ENCODE measurements at places on chromosomes 7 and 10.

- H3K27ac ChIP-seq, result no peak overlapping the region
- no peak for DNase-seq
- H3K4me1 ChIP-seq, result no peaks in the 10 kb centered on the region
- H3K27me3 ChIP-seq, result no peaks in the 10 kb centered on the region
Observed at GRCh38 chr7:116208919-116209318, 1.4 kb upstream of the TES start.

- no peak for DNase-seq
- no peaks in the 10 kb centered on the region for H3K27me3 ChIP-seq
- no peaks in the 10 kb centered on the region for H3K4me1 ChIP-seq
- H3K27ac ChIP-seq, result no peak overlapping the region
- no peaks in the 10 kb centered on the region for H3K36me3 ChIP-seq
- no peak overlapping the region for H3K4me3 ChIP-seq
Observed at GRCh38 chr10:130037169-130037661, 73.1 kb upstream of the EBF3 start.

DNA sequence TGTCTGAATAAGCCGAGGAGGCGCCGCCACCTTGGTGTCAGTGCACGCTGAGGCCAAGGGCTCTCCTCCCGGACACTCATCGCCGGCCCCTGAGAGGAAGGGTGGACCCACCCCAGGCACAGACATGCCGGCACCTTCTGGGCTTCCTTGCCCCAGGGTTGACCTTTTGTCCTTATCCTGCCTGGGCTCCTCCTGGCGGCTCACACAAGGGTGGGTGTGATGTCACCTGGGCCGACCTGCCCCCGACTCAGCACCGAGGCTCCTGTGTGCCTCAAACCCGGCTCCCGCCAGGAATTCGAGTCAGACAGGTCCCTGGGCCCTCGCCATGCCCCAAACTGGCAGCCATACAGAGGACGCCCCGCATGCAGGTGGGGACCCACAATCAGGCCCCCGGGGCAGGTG, 17.7 kb upstream of the CFAP46 start:
- H3K36me3 ChIP-seq, result no peaks in the 10 kb centered on the region
- no peak for DNase-seq
- H3K4me3 ChIP-seq, result no peak overlapping the region
- peaks cover 2% of the 10 kb centered on the region for H3K4me1 ChIP-seq

DNA sequence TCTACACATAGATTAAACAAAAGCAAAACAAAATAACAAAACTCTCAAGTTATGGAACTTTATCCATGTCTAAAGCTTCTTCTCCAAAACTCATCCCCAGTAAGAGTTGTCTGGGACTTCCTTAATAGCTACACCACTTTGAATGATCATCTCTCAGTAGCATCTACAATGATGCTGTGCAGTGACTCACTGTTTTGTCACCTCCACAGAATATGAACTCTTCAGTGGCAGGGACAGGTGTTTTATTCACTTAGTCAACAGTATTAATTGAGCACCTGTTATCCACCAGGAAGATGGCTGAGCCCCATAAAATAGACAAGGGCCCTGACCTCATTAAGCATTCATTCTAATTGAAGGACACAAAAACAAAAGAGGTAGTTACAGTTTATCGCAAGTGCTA, 350.7 kb downstream of the ELMO1 start:
- DNase-seq, result no peak
- no peak overlapping the region for H3K27ac ChIP-seq
- H3K4me3 ChIP-seq, result no peak overlapping the region

DNA sequence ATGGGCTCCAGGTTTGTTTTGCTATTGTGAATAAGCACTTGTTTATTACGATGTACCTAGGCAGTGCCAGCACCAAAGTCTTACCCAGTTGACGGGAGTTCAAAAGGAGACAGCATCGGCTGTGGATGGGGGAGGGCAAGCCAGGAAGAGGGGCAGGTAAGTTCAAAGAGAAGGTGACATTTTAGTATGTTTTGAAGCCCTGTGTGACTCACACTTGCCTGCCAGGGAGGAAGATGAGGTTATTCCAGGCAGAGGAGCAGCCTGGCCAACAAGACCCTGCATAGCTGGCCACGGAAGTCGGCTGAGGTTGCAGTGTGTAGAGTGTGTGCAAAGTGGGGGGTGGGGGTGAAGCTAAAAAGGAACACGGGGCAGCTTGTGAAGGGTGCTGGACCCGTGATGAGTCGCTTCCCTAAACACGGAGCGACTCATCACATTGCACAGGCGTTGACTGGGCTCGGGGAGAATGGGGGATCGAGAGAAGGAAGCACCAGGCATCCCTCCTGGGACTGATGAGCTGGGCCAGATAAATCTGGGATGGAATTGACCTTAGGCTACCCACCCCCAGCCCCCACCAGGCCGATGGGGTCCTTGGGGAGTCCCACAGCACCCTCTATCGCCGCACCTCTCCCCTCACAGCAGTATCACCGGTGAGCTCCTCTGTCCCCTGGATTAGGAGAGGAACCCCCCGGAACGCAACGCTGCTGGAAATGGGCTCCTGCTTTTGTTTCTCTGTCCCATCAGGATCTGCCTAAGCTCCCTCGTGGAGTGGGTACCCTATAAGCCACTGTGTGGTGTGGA, 97.9 kb upstream of the IKZF1 start:
- H3K4me3 ChIP-seq, result no peak overlapping the region
- H3K36me3 ChIP-seq, result no peaks in the 10 kb centered on the region
- no peaks in the 10 kb centered on the region for H3K27me3 ChIP-seq
- H3K4me1 ChIP-seq, result no peaks in the 10 kb centered on the region

- H3K4me1 ChIP-seq, result no peaks in the 10 kb centered on the region
- no peak overlapping the region for H3K27ac ChIP-seq
- no peaks in the 10 kb centered on the region for H3K27me3 ChIP-seq
- H3K4me3 ChIP-seq, result no peak overlapping the region
- H3K36me3 ChIP-seq, result no peaks in the 10 kb centered on the region
- peak; percentile 80 for DNase-seq
Observed at GRCh38 chr7:81244224-81244623, 325.4 kb upstream of the SEMA3C start.

All from fibroblast of lung (primary cell).